ENCODE measurements at places on chromosomes 7 and 10.

GRCh38 chr7:6443372-6443941, 4.3 kb downstream of the DAGLB start:
- DNase-seq, result no peak

GRCh38 chr10:538895-539294, 150.6 kb downstream of the DIP2C start:
- DNase-seq, result no peak

GRCh38 chr7:106050746-106051117, 61.4 kb downstream of the SYPL1 start:
- DNase-seq, result no peak

GRCh38 chr7:116340943-116341907, 130.9 kb downstream of the TES start:
- DNase-seq, result no peak

GRCh38 chr7:47268851-47269836, 312.8 kb downstream of the TNS3 start:
- DNase-seq, result no peak

- DNase-seq, result no peak
Observed at GRCh38 chr10:12529976-12530375, 180.6 kb downstream of the CAMK1D start.

DNA sequence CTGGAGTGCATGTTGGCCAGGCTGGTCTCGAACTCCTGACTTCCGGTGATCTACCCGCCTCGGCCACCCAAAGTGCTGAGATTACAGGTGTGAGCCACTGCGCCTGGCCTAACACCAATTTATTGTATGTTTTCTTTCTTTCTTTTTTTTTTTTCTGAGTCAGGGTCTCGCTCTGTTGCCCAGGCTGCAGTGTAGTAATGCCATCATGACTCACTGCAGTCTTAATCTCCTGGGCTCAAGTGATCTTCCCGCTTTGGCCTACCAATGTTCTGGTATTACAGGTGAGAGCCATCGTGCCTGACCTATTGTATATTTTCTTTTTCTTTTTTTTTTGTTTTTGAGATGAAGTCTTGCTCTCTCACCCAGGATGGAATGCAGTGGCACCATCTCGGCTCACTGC, 33.8 kb upstream of the UBE2H start:
- no peak for DNase-seq

- DNase-seq, result no peak
Observed at GRCh38 chr7:152661479-152661878, 14.5 kb downstream of the XRCC2 start.

- DNase-seq, result no peak
Observed at GRCh38 chr10:119493155-119493554, 49.4 kb downstream of the RGS10 start.

- no peak for DNase-seq
Observed at GRCh38 chr7:156968183-156968582, 18.7 kb downstream of the NOM1 start.

GRCh38 chr7:94054130-94054529, 50.0 kb upstream of the BET1 start:
- DNase-seq, result no peak

GRCh38 chr7:8295638-8296361, 33.8 kb upstream of the ICA1 start:
- DNase-seq, result no peak

GRCh38 chr7:93279541-93279940, 47.4 kb downstream of the VPS50 start:
- no peak for DNase-seq

- no peak for DNase-seq
Observed at GRCh38 chr7:69038915-69039314, 559.4 kb upstream of the AUTS2 start.

DNA sequence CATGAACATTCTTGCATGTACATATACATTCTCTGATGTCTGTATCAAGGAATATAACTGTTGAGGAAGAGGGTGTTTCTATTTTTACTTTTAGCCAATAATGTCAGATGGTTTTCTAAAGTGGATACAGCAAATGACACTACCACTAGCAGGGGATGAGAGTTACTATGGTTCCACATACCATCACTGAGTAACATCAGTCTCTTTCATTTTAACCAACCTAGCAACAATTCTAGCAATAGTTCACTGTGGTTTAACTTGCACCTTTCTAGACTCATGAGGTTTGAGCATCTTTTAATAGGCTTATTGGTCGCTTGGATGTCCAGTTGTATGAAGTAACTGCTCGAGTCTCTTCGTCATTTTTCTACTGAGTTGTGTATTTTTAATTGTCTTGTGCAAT, 68.5 kb upstream of the ZNF746 start:
- no peak for DNase-seq

GRCh38 chr10:120480848-120481247, 23.8 kb downstream of the PLPP4 start:
- DNase-seq, result no peak

DNA sequence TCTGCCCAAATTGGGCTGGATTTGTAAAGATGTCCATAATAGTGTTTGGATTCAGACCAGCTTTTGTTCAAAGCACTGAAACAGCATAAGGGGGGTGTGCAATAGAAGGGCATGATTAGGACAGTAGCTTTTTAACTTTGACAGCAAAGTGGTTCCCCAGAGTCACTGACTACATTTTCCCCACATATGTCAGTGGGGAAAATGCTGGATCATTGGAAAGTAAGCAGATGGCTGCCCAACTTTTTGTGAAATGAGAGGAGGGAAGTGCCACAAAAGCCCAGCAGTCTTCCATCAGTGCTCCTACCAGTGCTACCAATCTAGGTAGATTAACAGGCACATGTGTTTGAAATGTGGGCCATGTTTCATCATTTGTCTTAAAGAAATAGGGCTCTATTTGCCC, 162.8 kb downstream of the FZD1 start:
- no peak for DNase-seq

DNA sequence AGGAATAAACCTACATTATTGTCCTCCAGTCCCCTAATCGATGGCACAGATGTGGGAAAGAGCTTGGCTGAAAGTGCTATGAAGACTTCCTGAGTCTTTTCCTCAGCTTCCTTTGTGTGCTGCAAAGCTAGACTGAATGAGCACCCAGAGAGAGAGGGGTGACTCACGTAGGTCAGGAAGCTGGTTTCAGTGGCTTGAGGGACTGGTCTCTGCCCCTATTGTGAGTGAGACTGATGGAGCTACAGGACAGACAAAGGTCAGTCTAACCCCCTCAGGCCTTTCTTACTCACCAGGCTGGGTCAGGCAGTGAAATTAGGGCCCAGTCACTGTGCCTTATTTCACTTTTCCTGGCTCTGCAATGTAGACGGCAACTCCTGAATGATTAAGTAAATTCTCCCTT, 171.1 kb upstream of the GRB10 start:
- DNase-seq, result no peak

- DNase-seq, result no peak
Observed at GRCh38 chr7:38066391-38066790, 111.7 kb upstream of the STARD3NL start.

GRCh38 chr10:102919246-102919959, 1.3 kb downstream of the CNNM2 start:
- no peak for DNase-seq

DNA sequence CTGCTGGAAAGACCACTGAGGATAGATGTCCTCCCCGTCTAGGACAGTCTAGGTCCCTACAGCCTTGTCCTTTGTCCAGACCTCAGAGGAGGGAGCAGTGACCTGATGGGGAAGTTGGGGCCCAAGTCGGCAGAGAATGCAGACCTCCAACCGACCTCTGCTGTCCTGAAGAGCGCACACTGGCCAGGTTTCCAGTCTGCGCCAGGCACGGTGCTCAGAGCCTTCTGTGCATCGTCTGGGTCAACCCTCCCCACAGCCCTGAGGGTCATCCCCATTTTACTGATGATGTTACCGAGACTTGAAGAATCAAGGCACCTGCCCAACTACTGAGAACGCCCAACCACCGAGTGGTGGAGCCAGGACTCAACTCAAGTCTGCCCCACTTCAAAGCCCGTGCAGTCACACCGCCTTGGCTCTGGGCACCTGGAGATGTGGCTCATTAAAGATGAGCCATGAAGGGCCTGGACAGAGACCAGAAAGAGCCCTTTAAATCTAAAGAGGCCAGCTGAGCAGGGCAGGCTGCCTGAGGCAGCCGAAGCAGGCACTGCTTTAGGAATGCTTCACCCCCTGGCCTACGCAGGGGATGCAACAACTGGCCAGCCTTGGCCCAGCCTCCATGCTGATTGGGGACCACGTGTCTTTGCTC, 4.4 kb downstream of the ITPRIP start:
- no peak for DNase-seq

GRCh38 chr7:111998326-111998725, 207.9 kb downstream of the DOCK4 start:
- no peak for DNase-seq
